ENCODE measurements at places on chromosomes 2 and 18. TPM values are rescaled to one million over a fixed set of nuclear protein-coding genes. Genes with fewer than 3 reads are reported as not detected.

LYG1 gene
- 1.4 TPM for total RNA-seq

LYG2 gene
- not detected for total RNA-seq

GDF7 gene
- 0.08 TPM for total RNA-seq

KLHL30 gene
- 0.24 TPM for total RNA-seq

C2orf80 gene
- total RNA-seq = not detected

FIGN gene
- 1.8 TPM for total RNA-seq

TTL gene
- total RNA-seq = 41.4 TPM

IL1F10 gene
- total RNA-seq = not detected

LCT gene
- 0.03 TPM for total RNA-seq

OR6B2 gene
- total RNA-seq = not detected

LRRTM4 gene
- not detected for total RNA-seq

FAM124B gene
- total RNA-seq = not detected

ECEL1 gene
- 0.15 TPM for total RNA-seq

GREB1L gene
- 1.4 TPM for total RNA-seq

GBX2 gene
- total RNA-seq = 3.1 TPM

CD207 gene
- not detected for total RNA-seq

DPY30 gene
- 112 TPM for total RNA-seq

PTPRM gene
- total RNA-seq = 34.1 TPM

PELI1 gene
- total RNA-seq = 1.0 TPM

DNAH7 gene
- total RNA-seq = 0.84 TPM

ANKRD30B gene
- total RNA-seq = 0.02 TPM

SEH1L gene
- total RNA-seq = 25.8 TPM

LINC00305 gene
- not detected for total RNA-seq

INHA gene
- 0.35 TPM for total RNA-seq

RTN4 gene
- 489 TPM for total RNA-seq

MC5R gene
- total RNA-seq = not detected

SIX2 gene
- total RNA-seq = 0.10 TPM

MLPH gene
- 251 TPM for total RNA-seq

RAB27B gene
- 10.4 TPM for total RNA-seq

EPAS1 gene
- 111 TPM for total RNA-seq

UNC80 gene
- total RNA-seq = not detected

ORMDL1 gene
- total RNA-seq = 47.4 TPM

ALPI gene
- total RNA-seq = not detected

ABCB11 gene
- total RNA-seq = 0.01 TPM

APCDD1 gene
- total RNA-seq = 0.14 TPM

GALNT5 gene
- total RNA-seq = 2.8 TPM

FMNL2 gene
- total RNA-seq = 29.6 TPM

RAX gene
- not detected for total RNA-seq

MOGAT1 gene
- not detected for total RNA-seq

NEB gene
- total RNA-seq = 0.12 TPM

All from A549 treated with CORT108297 at 1 μM for 4 hours (cell line).